Hepatic stellate cell (primary cell): ENCODE measurements at places on chromosomes 11 and 22.

GRCh38 chr22:31623592-31624304, 38.3 kb downstream of the PISD start:
- no peak for DNase-seq

DNA sequence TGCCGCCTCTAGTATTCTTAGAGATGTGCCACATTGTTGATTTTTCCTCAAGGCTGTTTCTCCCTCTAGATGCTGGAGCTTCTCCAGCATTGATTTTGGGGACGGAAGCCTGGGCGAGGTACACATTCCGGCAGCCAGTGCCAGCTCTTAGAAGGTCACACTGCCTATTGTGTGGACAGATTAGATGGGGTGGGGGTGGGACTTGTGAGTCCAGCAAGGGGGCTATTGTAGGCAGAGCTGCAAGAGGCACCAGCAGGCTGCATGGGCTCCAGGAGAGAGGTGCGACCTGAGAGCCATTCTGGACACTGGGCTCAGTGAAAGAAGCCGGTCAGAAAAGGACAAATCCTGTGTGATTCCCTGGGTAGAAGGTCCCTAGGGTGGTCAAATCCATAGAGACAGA, 12.4 kb downstream of the C11orf21 start:
- DNase-seq = no peak

- no peak for DNase-seq
These were observed 127.4 kb downstream of the TTC17 start for GRCh38 chr11:43486141-43486540.

- no peak for DNase-seq
These were observed 1365.4 kb upstream of the RAG2 start for GRCh38 chr11:37963440-37963839.

DNA sequence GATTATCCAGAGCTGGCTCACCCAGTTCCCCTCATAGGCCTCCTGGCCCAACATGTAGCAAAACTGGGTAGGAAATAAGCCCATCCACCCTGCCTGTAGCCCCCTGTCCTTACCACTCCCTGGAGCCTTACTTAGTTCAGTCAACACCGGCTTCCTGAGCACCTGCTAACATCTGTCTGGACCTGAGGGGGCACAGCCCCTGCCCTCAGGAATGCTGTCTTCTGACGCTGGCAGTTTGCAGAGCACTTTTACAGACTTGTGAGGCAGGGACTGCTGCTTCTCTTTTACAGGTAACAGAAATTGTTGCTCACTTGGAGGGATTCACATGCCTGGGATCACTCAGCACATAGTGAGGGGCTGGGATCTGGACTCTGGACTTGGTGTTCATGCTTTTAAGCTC, 152.0 kb upstream of the TBCEL start:
- no peak for DNase-seq
